ENCODE measurements at places on chromosomes 12 and 14. TPM values are rescaled to one million over a fixed set of nuclear protein-coding genes. Genes with fewer than 3 reads are reported as not detected.

The ITGB7 gene
- 5.8 TPM for total RNA-seq

The ITGA5 gene
- total RNA-seq = 74.8 TPM

The COL2A1 gene
- under 0.01 TPM for total RNA-seq

The AQP6 gene
- not detected for total RNA-seq
